NCI-H1694 (cell line): ENCODE measurements at places on chromosomes 7 and 10.

DNA sequence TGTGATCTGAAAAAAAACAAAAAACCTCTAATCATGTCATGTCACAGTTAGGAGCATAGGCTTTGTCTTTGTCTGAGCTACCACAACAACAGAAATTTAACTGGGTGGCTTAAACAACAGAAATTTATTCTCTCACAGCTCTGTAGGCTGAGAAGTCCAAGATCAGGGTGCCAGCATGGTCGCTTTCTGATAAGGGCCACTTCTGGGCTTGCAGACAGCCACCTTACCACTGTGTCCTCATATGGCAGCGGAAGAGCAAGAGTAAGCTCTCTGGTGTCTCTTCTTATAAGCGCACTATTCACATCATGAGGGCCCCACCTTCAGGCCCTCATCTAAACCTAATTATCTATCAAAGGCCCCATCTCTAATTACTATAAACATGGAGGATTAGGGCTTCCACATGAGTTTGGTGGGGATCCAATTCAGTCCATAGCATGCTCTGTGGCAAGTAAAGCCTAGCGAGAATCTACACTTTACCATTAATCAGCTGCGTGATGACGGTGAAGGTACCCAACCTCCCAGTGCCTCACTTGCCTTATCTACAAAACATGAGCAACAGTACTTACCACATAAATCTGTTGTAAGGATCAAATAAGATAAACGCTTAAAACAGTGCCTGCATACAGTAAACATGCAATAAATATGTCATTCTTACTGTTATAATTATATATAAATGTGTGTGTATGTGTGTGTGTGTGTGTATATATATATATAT is 17.3 kb downstream of the ZNF438 start:
- no peak for DNase-seq

GRCh38 chr7:27641581-27642230 is 21.0 kb downstream of the HIBADH start:
- no peak for DNase-seq

GRCh38 chr10:94607111-94607510 is 61.5 kb downstream of the HELLS start:
- no peak for DNase-seq

GRCh38 chr10:93408783-93409182 is 73.4 kb downstream of the MYOF start:
- DNase-seq = no peak

DNA sequence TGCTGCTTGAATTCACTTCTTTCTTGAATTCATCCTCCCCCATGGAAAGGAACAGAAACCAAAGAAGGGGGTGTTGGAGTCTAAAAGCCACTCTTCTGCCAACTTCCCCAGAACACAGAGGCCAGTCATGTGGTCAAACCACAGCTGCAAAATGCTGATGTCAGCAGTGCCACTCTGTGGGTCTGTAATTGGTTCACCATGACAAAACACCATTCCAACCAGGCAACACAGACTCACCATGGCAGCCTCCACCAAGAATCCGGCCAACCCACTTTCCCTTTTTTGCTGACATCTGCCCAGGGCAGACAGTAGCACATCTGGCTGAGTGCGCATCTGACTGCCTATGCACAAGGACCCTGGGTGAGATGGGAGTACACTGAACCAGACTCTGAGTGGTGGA is 16.8 kb downstream of the OSBPL3 start:
- no peak for DNase-seq

DNA sequence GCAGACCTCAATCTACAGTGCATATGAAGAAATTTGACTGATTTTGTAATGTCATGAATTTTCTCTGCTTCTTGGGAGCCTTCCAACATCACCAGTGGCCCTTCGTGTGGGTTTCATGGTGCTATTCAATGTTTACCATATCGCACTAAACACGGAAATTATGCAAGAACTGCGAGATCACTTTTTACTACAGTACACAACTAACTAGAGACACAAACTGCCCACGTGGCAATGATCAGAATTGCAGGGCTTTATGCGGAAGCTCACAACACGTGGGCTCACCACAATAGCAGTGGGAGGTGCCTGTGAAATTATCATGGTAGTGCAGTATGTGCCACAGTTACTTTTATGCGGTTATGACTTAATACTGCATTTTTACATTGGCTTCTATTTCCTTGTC is 449.7 kb upstream of the KLF6 start:
- DNase-seq = no peak

DNA sequence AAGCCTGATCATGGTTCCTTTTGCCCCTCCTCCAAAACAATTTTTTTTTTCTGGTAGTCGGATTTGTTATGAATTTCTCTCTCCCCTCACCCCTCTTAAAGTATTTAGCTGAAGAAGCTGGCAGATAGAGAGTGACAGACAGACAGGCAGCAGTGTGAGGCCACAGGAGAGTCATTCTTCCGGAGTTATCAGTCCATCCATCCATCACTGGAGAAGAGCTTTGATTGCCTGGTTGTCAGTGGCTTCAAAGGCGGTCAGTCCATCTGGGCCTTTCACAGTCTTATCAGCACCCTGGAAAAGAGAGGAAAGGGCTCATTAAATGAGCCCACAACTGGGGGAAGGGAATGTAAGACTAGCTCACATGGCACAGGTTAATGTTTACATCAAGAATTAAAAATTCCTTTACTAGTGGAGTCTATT is 47.4 kb downstream of the MTPN start:
- no peak for DNase-seq

- no peak for DNase-seq
These were observed 254.9 kb downstream of the SORCS3 start for GRCh38 chr10:104895981-104896380.

GRCh38 chr7:115585015-115585718 is 445.4 kb downstream of the TFEC start:
- DNase-seq = no peak

- DNase-seq = no peak
These were observed 105.1 kb upstream of the SORCS1 start for GRCh38 chr10:107269626-107270025.

GRCh38 chr7:144725070-144725469 is 110.8 kb downstream of the TPK1 start:
- no peak for DNase-seq

DNA sequence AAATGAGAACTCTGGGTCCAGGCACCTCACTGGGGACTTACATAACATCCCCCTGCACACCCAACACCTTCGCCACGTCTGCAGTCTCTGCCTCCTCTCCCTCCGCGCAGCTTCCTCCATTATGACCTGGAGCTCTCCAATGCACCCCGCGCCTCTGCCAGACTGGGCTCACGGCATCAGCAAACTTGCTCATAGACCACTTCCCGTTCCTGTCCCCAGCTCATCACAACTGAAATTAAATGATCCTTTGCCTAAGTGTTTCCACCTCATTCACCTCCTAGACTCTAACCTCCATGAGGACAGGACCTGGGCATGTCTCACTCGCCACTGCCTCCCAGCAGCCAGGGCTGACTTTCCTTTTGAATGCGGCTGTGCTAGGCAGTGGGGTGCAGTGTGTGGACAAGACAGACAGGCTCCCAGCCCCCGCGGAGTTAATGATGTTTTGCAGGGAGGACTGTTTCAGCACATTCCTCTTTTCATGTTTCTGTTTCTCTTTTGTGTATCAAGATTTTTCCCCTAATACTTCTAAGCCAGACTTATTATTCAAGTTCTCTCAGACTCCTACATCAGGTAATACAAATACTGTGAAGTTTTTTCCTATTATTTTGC is 18.8 kb downstream of the CHST15 start:
- no peak for DNase-seq

GRCh38 chr7:149620961-149621360 is 123.4 kb upstream of the ZNF746 start:
- no peak for DNase-seq

- no peak for DNase-seq
These were observed 60.2 kb downstream of the PLPP4 start for GRCh38 chr10:120517196-120517595.

GRCh38 chr7:73612598-73613269 is 11.6 kb downstream of the MLXIPL start:
- no peak for DNase-seq

DNA sequence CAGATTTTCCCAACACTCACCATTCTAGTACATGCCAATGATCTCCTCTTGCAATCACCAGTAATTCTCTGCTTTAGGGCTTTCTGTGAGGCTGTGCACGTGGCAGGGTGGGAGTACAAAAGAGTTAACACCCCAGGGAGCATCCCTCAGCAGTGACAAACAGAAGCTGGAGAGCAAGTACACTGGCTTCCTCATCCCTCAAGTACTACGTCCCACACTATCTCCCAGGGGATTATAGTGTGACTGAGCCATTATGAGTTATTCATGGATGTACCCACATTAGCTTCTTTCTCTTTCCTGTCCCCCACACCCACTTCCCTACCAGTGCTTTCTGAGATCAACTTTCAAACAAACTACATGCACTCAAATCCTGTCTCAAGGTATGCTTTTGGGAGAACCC is 1216.5 kb upstream of the AUTS2 start:
- DNase-seq = no peak

DNA sequence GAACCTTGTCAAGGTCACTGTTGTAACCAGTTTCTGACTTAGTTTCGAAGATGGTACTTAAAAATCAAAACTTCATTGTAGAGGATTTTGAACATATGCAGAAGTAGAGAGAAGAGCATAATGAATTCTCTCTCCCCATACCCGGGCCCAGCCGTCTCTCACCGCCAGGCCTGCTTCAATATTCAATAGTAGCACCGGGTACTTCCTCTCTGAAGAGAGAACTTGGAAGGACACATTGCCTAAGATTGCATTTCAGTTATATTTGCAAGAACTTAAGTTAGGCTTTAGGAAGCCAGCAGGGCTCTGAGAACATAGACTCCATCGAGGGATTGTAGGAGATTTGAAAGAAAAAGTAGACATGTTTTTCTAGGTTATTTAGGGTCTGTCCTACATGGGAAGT is 19.1 kb downstream of the LMTK2 start:
- DNase-seq = no peak

- no peak for DNase-seq
These were observed 27.1 kb upstream of the PLXNA4 start for GRCh38 chr7:132603220-132603833.

DNA sequence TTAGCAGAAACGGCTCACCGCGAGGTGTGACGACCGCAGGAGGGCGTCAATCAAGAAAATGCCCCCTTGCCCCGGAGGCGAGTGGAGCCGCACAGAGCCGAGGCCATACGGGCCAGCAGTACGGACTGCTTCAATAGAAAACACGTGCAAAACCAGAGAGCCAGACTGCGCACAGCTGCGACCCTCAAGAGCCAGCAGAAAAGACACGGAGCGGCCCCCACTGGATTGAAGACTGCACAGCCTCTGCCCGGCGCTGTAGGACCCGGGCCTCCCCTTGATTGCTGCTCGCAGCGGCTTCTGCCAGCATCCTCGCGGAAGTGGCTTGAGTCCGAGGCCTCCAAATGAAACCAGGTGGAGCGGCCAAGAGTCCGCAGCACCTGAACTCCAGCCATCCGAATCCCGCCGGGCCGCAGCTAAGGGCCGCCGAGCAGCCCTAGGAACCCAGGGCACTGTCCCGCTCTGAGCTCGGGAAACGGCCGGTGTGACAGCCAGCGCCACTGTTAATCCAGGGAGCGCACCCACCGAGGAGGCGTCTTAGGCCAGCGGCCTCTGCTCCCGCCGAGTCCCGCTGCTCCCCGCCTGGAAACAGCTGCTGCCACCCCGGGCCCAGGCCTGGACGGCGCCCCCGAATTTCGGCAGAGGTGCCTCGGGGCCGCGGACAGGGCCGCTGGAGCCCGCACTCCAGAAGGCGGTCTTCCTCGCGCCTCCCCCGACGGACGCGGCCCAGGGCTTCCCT is 660 bp upstream of the HHEX start:
- no peak for DNase-seq

DNA sequence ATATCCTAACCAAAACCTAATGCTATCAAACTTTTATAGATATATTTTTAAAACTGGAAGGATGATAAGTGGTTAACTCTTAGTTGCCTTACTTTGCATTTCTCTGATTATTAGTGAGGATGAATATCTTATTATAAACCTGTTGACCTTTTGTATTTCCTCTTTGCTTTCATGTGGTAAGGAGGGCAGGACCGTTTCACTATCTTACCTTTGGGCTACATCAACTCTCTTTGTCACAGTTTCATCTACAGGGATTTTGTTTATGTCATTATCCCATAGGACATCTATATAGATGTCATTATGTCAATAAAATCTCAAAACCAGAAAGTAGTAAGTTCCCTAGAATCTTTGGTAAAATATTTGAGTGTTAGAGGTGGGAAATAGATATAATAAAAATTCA is 219.3 kb downstream of the THSD7A start:
- no peak for DNase-seq

DNA sequence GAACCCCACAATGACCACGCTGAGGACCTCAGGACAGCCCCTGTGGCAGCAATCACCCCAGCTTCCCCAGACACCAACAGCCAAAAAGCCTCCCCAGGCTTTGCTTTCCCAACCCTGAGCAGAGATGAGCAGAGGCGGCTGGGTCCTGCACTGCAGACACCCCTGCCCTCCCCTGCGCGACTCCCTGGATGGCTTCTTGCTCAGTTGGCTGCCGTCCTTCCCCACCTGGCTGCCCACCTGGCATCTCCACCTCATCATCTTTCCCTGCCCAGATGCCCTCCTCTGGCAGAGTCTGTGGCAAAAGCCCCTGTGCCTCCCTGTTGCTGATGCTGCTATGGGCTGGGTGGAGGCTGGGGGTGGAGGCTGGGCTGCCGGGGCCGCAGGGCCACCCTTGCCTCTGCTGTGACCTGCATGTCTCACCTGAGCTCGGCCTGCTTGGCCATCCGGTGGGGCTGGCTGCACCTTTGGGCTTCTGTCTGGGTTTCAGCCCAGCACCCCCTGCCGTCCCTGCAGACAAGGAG is 567.7 kb downstream of the TCERG1L start:
- DNase-seq = no peak

GRCh38 chr7:45646207-45646821 is 72.1 kb downstream of the ADCY1 start:
- DNase-seq = no peak

GRCh38 chr7:4706384-4707216 is 24.5 kb downstream of the FOXK1 start:
- DNase-seq = no peak

- no peak for DNase-seq
These were observed 30.1 kb downstream of the BTBD16 start for GRCh38 chr10:122301055-122301810.

- DNase-seq = no peak
These were observed 70.7 kb downstream of the LCOR start for GRCh38 chr10:96902731-96903358.

- DNase-seq = no peak
These were observed 34.5 kb upstream of the AQP1 start for GRCh38 chr7:30877015-30877769.

GRCh38 chr10:124734311-124735166 is 9.6 kb downstream of the FAM53B start:
- no peak for DNase-seq

DNA sequence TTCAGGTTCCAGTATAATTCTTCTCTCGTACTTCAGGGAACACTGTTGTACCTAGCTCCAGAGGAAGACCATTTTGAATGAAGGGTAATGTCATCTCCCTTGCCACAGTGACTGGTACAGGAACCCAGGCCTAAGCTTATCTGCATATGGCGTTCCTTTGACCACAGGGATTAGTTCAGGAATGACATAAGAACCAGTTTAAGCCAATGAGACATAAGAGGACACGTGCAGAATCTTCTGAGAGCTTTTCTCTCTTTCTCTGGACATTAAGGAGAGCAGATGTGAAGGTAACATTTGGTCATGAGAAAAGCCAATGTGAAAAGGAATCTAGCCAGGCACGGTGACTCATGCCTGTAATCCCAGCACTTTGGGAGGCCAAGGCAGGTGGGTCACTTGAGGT is 21.8 kb upstream of the HIBADH start:
- no peak for DNase-seq

GRCh38 chr7:96067321-96067720 is 254.6 kb downstream of the SLC25A13 start:
- no peak for DNase-seq
